Spinal cord (tissue), 10 donors: ENCODE measurements at places on chromosomes 1 and 21. TPM values are rescaled to one million over a fixed set of nuclear protein-coding genes. Genes with fewer than 3 reads are reported as not detected.

Gene PRELP
- total RNA-seq, result 4.4 TPM

DNA sequence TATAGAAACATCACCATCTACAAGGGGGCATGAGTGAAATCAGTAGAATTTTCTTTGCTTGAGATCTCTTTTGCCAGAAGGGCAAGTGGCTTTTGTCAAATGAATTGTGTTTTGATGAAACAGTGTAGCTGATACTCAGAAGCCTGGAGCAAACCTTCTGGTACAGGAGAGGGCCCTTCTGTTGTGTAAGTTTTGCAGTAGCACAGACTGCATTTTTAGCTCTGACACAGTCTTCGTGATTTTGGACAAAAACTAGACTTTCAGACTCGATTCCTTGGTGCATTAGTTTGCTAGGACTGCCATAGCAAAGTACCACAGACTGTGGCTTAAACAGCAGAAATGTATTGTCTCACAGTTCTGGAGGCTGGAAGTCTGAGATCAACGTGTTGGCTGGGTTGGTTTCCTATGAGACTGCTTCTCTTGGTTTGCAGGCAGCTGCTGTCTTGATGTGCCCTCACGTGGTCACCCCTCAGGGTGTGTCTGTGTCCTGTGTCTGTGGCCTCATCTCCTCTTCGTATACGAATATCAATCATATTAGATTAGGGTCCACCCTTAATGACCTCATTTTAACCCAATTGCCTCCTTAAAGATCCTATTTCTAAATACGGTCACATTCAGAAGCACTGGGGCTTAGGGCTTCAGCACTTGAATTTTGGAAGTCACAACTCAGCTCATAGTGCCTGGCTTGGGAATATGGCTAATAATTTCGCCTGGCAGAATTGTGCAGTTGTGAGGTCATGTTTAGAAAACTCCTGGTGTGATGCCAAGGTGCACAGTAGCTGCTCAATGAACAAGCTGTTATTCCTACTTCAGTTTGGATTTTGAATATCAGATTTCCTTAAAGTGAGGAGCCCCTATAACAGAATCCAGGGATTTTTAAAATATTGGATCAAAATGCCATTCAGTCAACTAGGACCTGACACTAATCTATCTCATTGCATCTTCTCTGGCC is 21.2 kb upstream of the DISC1 start:
- H3K27me3 ChIP-seq, result no peaks in the 10 kb centered on the region
- H3K4me1 ChIP-seq, result no peaks in the 10 kb centered on the region
- H3K4me3 ChIP-seq, result no peak overlapping the region
- no peak overlapping the region for H3K27ac ChIP-seq
- DNase-seq, result no peak

Gene TNFSF4
- 1.6 TPM for total RNA-seq

Gene DEPDC1
- 8.0 TPM for total RNA-seq

DNA sequence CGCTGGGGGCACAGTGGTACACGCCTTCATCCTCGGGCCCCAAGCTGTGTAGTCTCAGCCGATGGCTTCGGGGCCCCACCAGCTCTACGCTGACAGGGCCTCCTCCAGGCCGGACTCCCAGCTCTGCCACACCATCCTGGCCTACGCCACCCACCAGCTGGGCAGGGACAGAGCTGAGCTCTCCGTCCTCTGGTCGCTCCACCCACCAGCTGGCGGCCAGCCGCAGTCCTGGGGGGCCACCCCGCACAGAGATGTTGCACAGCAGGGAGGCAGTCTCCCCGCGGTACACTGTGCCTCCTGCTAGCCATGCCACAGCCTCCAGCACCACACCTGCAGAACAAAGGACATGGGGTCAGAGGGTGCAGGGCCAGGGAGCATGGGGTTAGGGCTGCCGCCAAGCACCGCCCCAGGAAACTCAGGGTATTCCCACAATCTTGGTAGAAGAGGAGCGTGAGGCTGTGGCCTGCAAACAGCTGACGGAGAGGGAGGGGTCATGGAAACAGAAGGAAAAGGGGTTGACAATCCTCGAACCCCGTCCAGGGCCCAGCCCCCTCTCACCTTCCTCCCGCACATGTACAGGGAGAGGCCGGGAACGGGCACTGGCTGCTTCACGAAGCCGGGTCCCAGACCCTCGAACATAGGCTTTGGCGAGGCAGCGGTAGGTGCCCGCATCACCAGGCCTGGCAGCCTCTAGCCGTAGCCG is 5.9 kb downstream of the IGSF8 start:
- peaks cover 73% of the 10 kb centered on the region for H3K36me3 ChIP-seq
- H3K27me3 ChIP-seq, result no peaks in the 10 kb centered on the region
- H3K27ac ChIP-seq, result no peak overlapping the region
- no peak for DNase-seq

Gene CCDC17
- total RNA-seq, result not detected
